ENCODE measurements at places on chromosomes 3 and 15. TPM values are rescaled to one million over a fixed set of nuclear protein-coding genes. Genes with fewer than 3 reads are reported as not detected.

CPLX3 gene
- not detected for total RNA-seq

GRM7 gene
- not detected for total RNA-seq

DNA sequence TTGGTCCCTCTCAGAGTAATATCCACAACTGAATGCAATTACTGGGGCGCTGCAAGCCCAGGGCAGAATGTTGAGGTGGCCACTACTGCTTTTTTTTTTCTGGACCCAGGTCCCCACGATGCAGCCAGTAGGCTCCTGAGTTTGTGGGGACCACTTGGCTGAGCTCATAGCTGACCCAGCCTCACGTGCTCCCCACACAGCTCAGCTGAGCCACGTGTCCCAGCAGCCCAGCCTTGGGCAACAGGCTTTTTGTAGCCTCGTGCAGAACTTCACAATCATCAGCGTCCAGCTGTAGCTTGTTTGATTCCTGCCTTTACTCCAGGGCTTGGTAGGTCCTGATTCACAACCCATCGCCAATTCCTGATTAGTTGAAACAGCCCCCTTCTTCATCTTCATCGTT, 117.3 kb downstream of the ETFA start:
- DNase-seq: no peak

GRCh38 chr3:65914032-65914739, 124.5 kb downstream of the MAGI1 start:
- no peak for DNase-seq

DNA sequence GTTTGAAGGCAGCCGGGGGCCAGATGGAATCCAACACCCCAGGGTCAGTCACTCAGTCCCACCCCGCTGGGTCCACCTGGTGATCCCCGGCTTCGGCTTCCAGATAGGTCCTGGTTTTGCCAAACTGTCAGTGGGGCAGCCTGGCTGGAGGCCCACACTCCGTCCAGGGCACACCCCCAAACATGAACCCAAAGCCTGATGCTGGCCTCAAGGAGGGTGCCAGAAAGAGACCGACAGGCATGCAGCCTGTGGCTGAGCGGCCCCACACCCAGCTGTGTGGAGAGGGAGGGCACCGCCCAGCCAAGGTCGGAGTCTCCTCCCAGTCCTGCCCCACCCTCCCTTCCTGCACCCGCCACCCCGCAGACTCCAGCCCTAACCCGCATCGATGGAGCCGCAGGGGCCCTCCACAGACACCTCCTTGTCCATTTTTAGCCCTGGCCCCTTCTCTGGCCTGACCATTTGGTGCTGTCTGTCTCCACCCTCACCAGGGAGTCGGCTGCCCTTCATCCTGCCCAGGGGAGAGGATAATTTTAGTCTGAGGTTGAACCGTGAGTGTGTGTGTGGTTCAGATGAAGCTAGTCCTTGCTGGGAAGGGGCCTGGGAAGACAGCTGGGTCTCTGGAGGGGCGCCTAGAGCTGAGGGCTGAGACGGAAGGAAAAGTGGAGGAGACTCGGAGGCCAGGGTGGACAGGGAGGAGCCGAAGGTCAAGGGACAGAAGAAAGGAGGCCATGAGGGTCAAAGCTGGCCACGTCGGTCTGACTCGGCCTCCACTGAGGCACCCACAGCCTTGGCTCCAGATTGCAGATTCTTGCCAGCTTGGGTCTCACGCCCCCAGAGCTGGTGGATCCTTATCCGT, 23.1 kb downstream of the TNK2 start:
- DNase-seq: no peak

DNA sequence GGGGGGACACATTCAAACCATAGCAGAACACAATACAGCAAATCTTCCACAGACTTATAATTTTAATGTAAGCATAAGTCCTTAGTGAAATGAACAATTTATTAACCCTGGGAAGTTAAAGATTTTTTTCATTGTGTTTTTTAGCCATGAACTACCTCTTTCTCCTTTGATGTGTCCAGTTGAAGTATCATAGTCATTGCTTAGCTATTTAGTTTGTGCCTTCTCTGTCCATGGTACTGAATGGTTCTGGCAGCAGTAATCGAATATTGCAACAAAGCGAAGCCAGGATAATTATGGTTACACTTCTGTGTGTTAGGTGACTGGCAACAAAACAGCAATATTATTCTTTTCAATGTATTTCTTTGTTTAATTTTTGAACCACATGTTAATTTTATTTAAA, 403.0 kb upstream of the ONECUT1 start:
- no peak for DNase-seq

DNA sequence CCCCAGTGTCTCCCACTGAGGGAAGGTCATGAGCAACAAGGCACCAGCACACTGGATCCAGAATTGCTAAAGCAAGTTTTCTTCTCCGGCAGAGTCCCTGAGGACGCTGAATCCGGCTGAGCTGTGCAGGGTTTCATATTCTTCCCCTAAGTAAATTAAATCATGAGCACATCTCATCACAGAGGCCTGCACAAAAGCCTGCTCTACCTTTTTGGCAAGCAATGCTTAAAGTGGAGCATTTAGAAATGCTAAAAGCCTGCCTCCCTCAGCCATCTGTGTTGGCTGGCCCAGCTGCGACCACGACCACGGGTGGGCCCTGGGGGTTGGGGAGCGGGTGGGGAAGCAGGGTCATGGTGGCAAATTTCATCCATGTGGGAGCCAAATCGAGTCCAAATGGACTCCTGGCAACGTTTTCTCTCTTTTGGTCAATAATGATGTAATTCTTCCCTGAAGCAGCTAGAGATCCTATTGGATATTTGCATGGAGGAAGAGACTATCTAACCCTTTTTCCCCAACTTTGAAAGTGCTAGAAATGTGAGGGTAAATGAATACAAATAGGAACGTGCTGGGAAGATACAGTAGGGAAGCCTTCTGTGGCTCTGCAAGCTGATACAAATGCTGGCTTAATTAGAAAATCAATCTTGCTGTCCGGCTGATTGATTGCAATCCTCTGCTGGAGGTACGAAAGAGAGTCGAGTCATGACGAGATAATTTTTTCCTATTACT, 532.8 kb upstream of the TBL1XR1 start:
- DNase-seq: no peak

DNA sequence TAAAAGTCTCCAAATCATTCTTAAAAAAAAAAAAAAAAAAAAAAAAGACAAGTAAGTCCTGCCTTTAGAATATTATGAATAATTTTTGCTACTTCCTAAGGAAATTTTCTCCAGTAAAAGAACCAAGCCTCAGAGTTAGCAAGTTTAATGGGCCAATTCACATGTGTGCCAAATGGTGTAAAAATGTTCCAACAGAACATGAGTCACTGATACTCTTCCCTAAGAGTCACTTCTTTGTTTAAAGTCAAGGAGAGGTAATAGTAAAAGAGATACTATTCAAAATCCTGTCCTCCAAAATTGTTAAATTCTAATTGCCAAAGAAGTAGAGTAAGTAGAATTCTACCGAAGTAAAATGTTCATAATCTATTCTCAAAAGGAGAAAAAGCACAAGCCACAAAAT, 17.7 kb upstream of the CPA3 start:
- peak; percentile 7 for DNase-seq

DNA sequence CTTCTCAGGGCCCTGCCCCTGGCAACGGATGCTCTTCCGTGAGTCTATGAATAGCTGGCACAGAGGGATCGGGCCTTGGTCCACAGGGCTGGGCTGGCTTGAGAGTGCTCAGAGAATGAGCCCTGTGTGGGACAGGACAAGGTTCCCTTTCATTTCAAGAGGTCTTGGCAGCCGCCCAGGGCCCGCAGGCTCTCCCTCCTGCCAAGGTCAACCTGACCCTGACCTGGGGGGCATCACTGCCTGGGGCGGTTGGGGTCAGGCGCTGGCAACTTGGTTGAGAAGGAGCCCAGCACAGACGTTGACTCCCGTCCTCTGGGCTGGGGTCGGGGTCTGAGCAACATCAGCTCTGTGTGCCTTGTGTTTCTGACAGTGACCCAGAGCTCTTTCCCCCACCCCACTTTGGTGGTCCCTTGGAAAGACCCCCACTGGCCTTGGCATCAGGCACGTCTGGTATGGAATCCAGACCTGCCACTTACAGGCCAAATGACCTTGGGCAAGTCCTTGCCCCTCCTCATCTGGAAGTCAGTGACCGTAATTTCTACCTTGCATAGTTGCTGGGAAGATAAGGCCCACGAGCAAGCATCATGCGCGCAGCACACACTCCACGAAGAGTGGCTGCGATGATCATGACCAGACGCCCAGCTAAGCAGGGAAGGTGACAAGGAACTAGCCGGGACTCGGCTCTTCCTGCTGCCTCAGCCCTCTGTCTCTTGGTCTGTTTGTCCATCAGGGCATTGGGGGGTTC, 36.4 kb downstream of the EPHB3 start:
- no peak for DNase-seq

SLC28A2 gene
- total RNA-seq: not detected

GRCh38 chr3:125645616-125646015, 50.3 kb upstream of the OSBPL11 start:
- DNase-seq: no peak

DNA sequence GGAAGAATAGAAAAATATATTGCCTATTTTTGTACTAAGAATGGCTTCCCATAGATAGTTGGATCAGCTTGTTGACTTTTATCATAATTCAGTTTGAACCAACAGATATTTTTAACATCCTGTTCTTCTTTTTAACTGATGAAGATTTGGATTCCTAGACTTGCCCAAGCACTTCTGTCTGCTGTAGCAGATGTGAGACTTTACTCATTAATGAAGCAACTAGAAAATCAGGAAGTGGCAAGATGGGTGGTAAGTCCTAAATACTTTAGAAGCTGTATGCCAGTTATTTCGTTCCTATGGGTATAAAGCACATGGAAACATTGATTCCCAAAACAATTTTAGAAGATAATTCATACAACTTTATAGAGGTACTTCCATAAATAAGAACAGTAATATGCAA, 8.4 kb downstream of the PIGB start:
- DNase-seq: no peak

GRCh38 chr3:57604971-57605370, 7.8 kb upstream of the ARF4 start:
- no peak for DNase-seq

- peak; percentile 71 for DNase-seq
Measured at GRCh38 chr3:4720316-4721075, 227.3 kb downstream of the ITPR1 start.

DNA sequence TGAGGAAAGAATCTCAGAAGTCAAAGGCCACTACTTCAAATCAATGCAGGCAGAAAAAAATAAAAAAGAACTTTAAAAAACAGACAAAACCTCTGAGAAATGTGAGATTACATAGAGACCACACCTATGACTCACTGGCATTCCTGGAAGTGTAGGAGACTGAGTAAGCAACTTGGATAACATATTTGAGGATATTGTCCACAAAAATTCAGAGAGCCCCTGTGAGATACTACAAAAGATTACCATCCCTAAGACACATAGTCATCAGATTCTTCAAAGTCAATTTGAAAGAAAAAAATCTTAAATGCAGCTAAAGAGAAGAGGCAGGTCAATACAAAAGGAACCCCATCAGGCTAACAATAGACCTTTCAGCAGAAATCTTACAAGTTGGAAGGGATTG, 887.3 kb downstream of the NTRK3 start:
- peak; percentile 93 for DNase-seq

DNA sequence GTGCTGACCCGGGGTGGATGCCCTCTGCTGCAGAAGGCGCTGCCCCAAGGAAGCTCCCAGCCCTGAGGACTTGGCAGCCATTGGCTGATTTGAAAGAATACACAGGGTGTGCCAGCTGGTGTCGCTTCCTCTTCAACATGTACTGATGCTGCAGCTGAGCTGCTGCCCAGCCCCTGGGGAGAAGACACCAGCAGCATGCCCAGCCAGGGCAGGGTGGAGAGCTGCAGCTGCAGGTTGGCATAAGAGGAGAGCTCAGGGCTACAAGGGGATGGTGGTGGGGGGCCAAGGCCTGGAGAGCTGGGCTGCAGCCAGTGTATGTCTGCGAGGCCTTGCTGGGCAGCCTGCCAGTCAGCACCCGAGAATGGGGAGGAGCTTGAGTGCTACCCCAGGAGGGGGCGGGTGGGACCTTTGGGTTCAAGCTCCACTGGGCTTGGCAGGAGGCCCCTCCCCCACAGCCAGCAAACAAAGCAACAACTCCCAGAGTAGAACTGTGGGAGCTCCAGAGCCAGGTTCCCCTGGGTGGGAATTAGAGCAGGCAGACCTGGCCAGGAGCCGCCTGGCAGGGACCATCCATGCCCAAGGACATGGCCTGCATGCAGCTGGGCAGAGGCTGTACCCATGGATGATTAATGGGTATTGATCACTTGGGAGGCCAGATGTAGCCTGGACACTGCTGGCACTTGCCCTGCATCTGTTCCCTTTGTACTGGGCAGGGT, 9.2 kb upstream of the SEMA4B start:
- no peak for DNase-seq

- DNase-seq: no peak
Measured at GRCh38 chr15:74390647-74391288, 23.3 kb upstream of the CYP11A1 start.

DNA sequence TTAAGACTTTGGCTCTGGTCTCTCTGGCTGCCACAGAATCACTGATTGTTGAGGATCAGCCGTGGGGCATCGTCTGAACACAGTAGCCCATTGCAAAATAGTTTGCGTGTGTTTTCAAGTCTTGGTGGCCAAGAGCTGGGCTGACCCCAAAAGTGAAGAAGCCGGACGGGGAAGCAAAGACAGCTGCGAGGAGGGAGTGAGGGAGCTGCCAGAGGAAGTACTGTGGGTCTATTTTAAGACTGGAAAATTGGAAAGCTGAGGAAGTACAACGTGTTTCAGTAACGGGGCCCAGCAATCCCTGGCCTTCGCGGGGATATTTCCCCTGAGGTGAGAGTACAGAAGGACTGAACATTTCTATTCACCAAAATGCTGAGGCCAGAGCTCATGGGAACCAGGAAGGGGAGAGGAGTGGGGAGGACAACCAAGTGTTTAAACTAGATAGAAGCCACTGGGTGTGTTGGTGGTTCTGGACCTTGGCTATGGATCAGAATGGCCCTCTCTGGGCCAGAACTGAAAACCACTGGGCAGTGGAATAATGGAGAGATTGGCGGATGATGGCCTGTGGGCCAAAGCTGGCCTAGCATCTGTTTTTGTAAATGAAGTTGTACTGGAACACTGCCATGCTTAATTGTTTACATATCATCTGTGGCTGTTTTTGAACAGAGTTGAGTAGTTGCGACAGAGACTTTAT, 34.1 kb upstream of the LIMD1 start:
- DNase-seq: peak; percentile 42

HIGD2B gene
- total RNA-seq: not detected

DNA sequence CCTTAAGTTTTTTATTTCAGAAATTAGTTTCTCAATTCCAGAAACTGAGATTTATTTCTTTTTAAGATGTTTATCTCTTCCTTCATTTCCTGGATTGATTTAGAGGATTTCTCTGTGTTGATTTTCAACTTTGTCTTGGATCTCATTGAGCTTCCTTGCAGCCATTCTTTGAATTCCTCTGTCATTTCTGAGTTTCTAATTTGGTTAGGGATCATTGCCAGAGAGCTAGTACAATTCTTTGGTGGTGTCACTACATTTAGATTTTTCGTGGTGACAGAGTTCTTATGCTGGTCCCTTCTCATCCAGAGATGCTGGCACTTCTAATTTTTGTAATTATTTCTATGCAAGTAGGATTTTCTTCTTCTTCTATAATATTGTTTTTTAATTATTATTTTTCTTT, 691.1 kb upstream of the NAALADL2 start:
- DNase-seq: no peak

GRCh38 chr15:95324656-95325055, 1005.8 kb upstream of the NR2F2 start:
- DNase-seq: no peak

- no peak for DNase-seq
Measured at GRCh38 chr15:66043264-66043663, 174.0 kb downstream of the RAB11A start.

GRCh38 chr3:50714946-50715345, 40.2 kb downstream of the DOCK3 start:
- DNase-seq: no peak

CCDC174 gene
- total RNA-seq: 6.9 TPM
